ENCODE measurements at places on chromosomes 13 and 19.

DNA sequence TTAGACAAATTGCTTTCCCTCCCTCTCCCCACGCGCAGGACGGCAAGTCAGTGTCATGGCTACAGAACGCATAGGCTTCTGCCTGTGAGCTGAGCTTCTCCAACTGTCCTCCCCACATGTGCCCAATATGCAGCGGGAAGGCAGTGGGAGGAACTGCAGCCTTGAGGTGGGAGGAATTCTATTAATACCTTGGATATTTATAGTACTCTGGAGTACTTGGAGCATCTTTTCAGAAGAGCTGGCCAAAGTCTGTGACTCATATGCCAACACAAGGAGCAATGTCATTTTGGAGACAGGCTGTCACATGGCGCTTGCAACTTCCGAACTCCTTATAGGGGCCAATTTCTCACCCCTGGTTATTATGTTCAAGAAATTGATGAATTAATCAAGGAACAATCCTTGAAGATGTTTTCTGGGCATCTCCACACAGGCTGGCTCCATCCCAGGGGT is 245.0 kb upstream of the SERP2 start:
- DNase-seq: no peak

GRCh38 chr19:1369214-1369805 is 14.4 kb upstream of the NDUFS7 start:
- no peak for DNase-seq

DNA sequence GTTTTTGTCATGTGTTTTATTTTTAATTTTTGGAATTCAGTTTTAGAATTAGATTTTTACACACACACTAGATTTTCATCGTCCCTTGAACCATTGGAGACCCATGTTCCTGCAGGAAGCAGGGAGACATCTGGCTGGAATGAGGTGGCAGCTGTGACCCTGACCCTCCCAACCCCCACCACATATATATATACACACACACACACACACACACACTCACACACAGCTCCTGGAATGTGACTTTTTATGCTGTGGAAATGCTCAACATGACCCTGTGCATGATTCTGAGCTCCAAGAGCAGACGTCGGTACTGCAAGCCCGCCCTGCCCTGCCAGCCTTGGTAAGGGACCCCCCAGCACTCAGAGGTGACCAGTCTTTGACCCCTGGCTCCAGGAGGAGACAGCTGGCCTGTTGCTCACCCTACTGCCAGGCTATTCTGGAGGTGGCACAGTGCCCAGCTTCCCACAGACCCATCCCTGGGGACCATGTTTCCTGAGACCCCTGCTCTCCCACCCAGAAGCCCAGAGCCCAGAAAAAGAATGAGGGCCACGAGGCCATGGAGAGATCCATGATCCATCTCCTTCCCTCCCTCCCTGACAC is 103.2 kb upstream of the VSTM2B start:
- no peak for DNase-seq

- DNase-seq: no peak
Observed at GRCh38 chr19:23403581-23404324, 8.5 kb upstream of the ZNF91 start.

DNA sequence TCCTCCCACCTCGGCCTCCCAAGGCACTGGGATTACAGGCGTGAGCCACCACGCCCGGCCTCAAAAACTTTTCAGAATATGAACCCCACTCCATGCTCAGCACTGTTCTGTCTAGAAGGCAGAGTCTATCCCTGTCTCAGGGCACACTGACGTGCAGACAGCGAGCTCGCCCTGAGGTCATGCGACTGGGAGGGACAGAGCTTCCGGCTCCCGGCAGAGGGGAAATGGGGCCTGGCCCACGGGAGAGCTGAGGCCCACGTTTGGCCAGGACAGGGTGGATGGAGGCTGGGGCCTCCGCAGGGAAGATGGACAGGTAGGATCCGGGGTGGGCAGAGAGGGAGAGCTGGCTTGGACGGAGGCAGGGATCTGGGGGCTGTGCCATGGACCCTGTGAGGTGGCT is 2.8 kb upstream of the AZU1 start:
- no peak for DNase-seq

DNA sequence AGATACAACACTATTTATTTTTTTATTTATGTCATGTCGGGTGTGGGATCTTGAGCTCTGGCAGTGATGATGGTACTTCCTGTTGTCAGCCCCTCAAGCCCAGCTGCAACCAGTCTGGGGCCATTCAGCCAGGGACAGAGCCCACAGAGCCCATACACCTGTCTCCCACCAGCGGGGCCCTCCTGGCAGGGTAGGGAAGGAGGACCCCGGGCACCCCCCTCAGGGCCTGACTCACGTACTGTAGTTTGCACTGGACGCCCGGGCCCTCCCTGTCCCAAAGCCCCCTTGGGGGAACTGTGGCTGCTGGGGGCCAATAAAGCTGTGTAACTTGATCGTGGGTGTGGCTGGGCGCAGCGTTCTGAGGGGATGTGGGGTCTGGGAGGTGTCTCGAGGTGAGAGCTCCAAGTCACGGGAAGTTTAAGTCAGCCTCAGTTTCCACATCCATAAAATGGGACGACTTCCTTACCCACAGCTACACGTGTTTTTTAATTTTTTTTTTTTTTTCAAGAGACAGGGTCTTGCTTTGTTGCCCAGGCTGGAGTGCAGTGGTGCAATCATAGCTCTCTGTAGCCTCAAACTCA is 9.5 kb downstream of the ATG4D start:
- DNase-seq: no peak

All from activated T-cell treated with anti-CD3 and anti-CD28 coated beads, Interleukin-2, amount 50 U/mL, for 72 hours (primary cell).